ENCODE measurements at places on chromosomes 6 and 20.
A peak's percentile ranks its signal among the peaks of the same experiment; 100 is the strongest.

DNA sequence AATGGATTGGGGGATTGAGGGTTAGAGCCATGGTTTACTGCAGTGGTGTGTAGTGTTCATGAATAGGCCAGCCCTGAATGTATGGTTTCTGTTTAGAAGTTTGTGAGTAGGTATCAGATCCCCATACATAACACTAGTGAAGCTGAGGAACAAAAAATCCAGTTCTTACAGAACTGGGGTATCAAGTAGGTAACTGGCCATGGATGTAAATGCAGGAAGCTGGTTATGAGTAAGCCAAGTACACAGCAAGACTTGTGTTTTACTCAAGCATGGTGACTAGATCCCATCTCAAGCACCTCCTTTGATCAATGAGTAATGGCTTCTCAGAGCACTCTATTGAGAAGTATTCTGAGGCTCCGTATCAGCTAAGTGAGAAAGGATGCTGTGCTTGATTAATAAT is 613.7 kb upstream of the FLRT3 start:
- DNase-seq = peak; percentile 16

- peak; percentile 80 for DNase-seq
Observed at GRCh38 chr6:158040804-158041347, 59.2 kb downstream of the SYNJ2 start.

GRCh38 chr6:168183613-168183970 is 104.6 kb upstream of the FRMD1 start:
- no peak for DNase-seq

DNA sequence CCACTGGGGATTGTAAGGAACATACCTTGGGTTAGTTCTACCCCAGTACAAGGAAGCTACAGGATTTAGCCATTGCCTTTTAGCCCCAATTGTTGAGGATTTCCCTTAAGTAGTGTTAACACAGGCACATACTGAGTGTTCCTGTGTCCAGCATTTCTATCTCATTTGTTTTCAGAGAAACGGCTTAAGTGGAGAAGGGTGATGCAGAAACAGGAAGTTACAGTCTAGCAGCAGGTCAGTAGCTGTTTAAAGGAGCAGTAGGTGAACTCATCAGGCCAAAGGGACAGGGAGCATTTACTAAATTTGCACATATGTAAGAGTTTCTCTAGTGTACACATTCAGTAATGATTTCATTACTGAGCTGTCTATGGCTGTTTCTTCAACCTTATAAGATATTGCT is 644.2 kb upstream of the GJE1 start:
- DNase-seq = peak; percentile 59

DNA sequence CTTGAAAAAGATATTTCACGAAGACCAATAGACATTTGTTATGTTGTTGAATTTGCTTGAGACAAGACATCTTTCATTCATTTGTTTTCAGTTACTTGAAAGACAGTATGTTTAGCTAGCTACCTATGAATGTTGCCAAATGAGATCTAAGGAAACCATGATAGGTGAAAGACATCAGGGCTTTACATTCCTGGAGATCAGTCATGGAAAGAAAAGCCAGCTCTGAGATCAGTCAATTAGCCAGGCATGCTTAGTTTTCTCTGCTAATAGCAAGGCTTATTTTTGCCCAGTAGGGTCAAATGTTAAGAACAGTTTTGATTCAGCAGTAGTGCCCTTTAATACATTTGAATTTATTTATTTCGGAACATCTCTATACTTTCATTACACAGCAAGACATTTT is 116.5 kb upstream of the EDN1 start:
- no peak for DNase-seq

All from fibroblast of mammary gland (primary cell).